Stimulated activated CD4-positive, alpha-beta T cell treated with anti-CD3 and anti-CD28 coated beads, Interleukin-1b, Interleukin-23, amount 100 ng/mL, for 1 hour (primary cell): ENCODE measurements at places on chromosomes 7 and 10.

GRCh38 chr10:124066126-124066700 lies 27.2 kb downstream of the CHST15 start:
- no peak for DNase-seq

- no peak for DNase-seq
Observed at GRCh38 chr10:131160219-131160875, 151.2 kb downstream of the TCERG1L start.

DNA sequence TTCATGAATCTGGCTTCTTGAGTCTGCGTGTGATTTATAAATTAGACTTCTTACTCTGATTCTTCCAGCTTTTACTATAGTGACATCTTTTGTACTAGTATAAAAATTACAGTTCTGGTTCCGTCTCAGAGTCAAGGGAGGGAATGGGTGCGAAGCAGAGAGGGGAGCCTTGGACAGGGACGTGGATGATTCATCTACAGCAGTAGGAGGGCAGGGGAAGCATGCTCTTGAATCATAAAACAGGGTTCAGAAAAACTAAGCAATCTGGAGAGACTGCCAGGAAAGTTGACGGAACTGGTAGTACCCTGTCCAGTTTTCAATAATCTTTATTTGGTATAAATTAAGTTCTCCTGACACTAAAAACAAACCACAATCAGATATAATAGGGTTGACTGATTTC lies 58.1 kb downstream of the ITGA8 start:
- DNase-seq: no peak

GRCh38 chr7:76302347-76303201 lies at the start of gene HSPB1:
TSS of gene HSPB1 (plus strand) at chr7:76302673. CDS start at chr7:76302713, 40 bp downstream.
- no peak for DNase-seq

- DNase-seq: no peak
Observed at GRCh38 chr10:114616103-114616502, 42.0 kb downstream of the ABLIM1 start.

DNA sequence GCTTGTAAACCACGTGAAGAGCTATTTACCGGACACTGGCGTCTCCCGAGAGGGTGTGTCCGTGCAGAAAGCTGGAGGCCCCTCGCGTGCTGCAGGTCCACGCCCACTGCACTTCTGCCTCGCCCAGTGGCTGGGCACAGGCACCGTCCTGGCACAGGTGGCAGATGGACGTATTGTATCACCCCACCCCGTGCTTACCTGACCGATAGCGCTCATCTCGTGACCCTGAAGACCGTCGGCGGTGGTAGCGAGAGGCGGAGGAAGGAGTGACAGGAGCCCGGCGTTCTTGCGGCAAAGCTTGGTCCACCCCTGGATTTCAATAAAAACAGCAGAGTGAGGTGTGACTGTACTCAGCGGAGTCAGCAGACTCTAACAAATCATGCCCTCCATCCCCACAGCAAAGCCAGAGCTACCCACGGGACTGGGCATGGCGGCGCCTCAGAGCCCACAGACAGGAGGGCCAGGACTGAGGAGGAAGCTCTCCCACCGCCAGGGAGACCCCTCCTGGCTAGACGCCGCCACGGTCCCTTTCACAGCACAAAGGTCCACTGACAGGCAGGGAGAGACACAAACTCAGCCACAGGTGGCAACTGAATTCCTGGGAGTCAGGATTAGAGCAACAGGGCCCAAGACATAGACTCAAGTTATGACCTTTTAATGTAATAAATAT lies 217.1 kb downstream of the DIP2C start:
- no peak for DNase-seq

- DNase-seq: no peak
Observed at GRCh38 chr7:21942955-21943354, 2.7 kb downstream of the CDCA7L start.

DNA sequence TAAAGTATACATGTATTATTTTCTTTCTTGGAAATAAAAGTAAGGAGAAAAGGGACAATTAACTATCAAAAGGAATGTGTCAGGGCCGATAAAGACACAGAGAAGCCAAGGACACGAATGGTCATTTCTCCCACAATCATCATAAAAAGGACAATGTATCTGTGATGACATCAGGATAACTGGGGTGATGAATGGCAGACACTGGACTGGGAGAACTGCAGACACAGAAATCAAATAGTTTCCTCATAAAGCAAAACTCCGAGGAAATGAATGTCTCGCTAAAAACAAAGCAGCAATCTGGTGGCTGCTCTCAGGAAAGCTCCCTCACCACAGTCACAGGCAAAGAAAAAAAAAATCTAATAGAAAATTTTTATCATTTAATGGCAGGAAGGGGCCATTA lies 69.3 kb upstream of the NPY start:
- no peak for DNase-seq

DNA sequence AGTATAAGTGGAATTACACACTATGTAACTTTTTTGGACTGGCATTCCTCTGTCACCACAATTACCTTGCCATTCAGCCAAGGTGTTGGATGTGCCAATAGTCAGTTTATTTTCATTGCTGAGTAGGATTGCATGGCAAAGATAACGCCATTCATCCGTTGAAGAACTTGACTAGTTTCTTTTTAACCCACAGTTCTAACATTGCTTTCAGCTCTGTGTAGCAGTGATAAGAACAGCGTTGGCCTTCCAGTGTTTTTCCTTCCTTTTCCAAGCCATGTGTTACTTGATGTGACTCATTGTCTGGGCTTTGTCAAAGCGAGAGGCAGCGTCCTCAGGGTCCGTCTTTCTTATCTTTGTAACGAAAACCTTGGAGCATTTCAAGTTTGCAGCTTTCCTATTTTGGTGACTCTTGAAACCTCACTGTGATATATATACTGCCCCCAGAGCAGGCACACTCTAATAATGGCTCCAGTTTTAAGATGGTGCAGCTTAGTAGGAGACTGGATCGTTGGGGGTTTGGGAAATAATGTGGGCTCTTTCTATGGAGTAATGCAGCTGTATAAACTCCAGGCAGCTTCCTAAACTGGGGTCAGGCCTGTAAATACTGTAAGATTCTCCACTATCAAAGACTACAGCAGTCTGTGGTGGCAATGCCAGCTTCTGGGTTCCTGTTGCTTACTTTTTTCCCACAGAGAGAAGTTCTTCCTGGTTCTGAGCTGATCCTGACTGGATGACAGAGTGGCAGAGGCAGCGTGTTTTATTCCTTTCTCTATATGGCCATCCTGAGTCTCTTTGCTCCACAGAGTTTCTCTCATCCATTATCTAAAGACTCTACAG lies 41.7 kb downstream of the AKR1E2 start:
- DNase-seq: no peak

- DNase-seq: no peak
Observed at GRCh38 chr7:155391414-155391813, 66.5 kb upstream of the EN2 start.

DNA sequence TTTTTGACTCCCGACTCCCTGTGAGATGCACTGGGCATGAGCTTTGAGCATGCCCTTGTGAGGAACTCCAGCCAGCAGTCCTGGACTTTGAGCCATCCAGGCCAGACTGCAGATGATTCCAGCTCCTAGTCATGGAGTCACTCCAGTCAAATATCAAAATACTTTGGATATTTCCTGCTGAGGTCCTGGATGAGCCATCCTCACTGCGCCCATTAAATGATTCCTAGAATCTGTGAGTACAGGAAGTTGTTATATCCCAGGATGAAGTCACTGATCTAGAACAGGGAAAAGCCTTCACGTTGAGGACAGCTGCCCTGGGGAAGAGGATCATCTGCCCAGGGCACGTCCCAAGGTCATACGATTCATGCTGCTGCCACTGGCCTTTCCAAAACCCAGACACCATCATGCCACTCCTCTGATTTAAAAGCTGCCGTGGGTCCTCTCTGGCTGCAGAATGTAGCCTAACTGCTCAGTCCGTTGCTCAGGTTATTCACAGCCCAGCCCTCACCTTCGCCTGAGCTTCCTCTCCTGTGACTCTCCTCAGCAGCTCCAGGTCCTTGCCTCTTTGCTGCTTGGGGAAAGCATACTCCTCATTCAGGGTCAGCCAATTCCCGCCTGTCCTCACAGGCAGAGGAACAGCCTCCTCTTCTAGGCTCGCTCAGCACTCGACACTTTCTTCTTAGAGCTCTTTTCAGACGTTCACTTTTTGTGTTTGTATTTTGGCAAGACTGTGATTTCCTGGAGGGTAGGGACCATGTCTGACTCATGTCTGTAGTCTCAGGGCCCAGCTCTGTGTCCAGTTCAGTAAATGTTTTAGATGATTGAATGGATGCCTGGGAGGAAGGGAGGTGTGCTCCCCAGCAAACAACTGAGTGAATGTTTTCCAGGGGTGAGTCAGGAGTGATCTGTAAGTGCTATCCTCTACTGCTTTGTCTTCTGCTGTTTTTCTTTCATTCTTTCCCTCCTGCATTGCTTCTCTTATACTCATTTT lies 157.8 kb downstream of the SNX10 start:
- DNase-seq: no peak

DNA sequence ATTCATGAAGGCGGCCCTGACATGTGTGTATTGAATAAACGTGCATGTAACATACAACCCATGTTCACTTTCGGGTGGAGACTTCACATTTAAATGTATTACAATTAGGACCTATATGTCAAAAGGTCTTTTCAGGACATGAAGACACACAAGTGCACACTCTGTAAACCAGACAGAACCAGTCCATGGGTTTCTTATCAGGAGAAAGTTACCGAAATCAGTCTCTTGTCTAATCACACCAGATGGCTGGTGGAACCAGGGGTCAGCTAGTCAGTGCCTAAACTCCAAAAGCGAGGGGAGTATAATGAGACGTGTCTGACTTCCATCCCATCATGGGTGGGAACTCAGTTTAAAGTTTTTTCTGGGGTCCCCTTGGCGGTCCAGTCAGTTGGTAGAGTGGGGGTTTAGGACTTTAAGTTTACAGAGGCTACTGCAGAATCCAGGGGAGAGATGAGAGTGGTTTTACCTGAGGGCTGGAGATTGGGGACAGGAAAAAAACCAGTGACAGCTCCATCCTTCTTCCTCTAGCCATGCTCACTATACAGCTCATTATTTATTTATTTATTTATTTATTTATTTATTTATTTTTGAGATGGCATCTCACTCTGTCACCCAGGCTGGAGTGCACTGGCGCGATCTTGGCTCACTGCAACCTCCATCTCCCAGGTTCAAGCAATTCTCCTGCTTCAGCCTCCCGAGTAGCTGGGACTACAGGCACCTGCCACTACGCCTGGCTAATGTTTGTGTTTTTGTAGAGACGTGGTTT lies 251.3 kb upstream of the LYZL1 start:
- no peak for DNase-seq

DNA sequence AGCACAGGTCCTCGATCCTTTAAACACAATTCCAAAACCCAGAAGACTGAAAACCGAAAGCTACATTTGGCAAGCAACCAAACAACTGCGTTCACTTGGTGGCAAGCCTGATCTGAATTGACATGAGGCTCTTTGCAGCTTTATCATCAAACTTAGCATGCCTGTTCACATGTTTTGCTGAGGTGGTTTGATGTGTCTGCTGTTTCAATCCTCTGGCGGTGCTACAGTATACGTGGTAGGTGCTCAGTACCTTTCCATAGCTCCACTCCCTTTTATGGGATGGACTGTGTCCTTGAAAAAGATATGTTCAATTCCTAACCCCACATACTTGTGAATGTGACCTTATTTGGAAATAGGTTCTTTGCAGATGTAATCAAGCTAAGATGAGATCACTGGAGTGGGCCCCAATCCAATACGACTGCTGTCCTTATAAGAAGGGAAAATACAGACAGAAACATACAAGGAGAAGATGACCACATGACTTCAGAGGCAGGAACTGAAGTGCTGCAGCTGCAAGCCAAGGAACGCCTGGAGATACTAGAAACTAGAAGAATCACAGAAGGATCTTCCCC lies 33.4 kb downstream of the CCDC6 start:
- no peak for DNase-seq

DNA sequence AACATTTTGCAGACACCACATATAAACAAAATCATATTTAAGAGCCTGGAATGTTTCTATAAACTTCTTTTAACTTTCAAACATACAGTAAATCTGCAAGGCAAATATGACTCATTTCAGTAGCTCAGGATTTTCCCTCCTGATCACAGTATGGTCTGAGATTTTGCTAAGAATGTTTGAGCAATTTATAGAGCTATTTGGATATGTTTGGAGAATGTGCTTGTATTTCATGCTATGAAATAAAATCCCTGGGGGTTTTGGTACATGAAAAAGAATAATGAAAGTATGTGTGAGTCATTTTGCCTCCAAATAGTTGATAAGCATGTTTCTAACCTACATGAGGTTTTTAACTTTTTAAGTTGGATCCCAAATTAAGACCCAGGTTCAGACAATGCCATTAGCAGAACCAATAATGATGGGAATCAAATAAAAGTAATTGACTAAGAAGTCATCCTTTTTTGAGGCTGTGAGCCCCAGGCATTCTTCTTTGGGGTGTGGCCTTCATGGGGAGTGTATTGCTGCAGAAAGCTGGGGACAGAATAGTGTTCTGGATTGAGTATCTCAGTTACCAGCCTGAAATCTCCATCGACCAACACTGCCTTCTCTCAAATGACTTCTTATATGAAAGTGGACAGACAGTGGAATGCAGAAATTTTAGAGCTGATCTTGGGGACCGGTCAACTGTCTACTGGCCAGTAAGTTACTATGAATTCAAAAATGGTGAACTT lies 66.1 kb upstream of the AGBL3 start:
- no peak for DNase-seq

GRCh38 chr10:100347568-100348195 lies 649 bp downstream of the SCD start:
- DNase-seq: no peak

- DNase-seq: no peak
Observed at GRCh38 chr7:33849004-33849403, 56.3 kb upstream of the BMPER start.

DNA sequence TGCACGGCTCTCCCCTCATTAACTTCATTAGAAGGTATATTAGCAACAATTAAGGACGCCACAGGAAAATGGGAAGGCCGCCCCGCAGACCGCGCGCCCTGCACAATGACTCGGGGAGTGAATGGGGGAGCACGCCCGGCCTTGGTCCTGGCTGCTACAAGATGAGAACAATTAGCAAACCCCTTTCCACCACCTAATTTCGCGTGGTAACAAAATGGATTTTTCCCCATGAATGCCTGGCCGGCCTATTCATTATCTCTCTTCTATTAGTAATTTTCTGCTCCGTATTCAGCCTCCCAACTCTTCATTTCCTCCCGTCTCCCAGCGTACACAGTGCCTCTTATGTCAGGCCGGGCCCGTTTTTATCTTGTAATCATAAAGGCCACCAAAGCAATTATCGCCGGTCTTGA lies 346.9 kb downstream of the DNAJB6 start:
- no peak for DNase-seq

DNA sequence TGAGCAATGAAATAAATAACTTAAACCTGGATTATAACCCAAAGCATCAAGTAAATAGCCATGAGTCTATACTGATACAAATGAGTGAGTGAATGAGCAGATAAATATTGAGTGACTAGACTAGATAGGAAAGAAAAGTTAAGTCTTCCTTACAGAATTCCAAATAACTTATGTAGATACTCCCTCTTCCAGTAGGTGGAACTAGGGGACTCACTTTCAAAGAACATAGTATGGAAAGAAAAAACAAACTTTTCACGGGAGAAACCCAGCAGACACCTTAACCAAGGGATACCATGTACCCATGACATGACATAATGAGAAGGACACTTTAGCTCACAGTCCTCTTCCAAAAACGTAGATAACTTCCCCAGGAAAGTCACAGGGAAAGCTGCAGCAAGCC lies 32.2 kb downstream of the CSGALNACT2 start:
- no peak for DNase-seq

- no peak for DNase-seq
Observed at GRCh38 chr10:69142983-69143382, 19.0 kb downstream of the VPS26A start.

- DNase-seq: no peak
Observed at GRCh38 chr10:106384496-106384895, 780.0 kb downstream of the SORCS1 start.
